ENCODE measurements at places on chromosomes 12 and 14. TPM values are rescaled to one million over a fixed set of nuclear protein-coding genes. Genes with fewer than 3 reads are reported as not detected.

The ADAMTS20 gene
- total RNA-seq: not detected

The GLRX5 gene
- 27.8 TPM for total RNA-seq

The KRT6C gene
- 2,886 TPM for total RNA-seq

The DCN gene
- 57.4 TPM for total RNA-seq

The LMNTD1 gene
- total RNA-seq: 0.32 TPM

The ANO4 gene
- not detected for total RNA-seq

The TTC9 gene
- 40.5 TPM for total RNA-seq

The PRB4 gene
- total RNA-seq: not detected

The RBM23 gene
- total RNA-seq: 35.4 TPM

The MAP3K9 gene
- 20.1 TPM for total RNA-seq

The KRT2 gene
- not detected for total RNA-seq

The CPSF6 gene
- total RNA-seq: 36.1 TPM

The TMEM253 gene
- 1.6 TPM for total RNA-seq

The COCH gene
- 0.12 TPM for total RNA-seq

The ANKRD33 gene
- total RNA-seq: not detected

The STX2 gene
- total RNA-seq: 1.8 TPM

The SLC2A13 gene
- 2.2 TPM for total RNA-seq

The APAF1 gene
- total RNA-seq: 4.1 TPM

The HPD gene
- 0.28 TPM for total RNA-seq

The FOXG1 gene
- not detected for total RNA-seq

The SMIM10L1 gene
- 4.0 TPM for total RNA-seq

The SPTB gene
- total RNA-seq: 0.08 TPM

The NPFF gene
- total RNA-seq: not detected

All from esophagus mucosa (tissue), 1 donor.